T-helper 1 cell (primary cell): ENCODE measurements at places on chromosomes 7 and 10.

DNA sequence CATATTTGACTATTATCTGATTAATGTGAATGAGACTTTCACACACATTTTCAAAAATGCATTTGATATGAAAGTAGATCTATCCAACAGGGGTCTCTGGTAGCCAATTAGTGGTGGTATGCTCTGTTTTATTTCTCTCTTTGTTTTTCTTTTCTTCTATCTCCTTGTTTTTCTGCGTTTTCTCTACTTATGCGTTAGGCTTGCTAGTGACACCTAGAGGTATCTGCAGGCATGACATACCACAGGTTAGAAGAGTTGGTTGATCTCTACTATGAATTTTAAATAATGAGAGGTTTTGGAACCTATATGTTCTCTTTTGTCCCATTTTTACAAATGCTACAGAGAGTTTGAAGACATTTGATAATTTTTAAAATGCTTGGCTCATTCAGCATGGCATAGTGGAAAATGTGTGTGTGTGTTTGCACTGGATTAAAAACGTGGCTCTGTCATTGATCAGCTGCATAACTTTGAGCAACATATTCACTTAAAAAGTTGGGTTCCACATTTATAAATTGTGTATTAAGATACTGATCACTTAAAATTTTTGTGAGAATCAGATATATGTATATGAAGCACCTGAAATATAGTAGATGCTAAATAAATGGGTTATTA is 28.1 kb upstream of the PLXDC2 start:
- no peak for DNase-seq

DNA sequence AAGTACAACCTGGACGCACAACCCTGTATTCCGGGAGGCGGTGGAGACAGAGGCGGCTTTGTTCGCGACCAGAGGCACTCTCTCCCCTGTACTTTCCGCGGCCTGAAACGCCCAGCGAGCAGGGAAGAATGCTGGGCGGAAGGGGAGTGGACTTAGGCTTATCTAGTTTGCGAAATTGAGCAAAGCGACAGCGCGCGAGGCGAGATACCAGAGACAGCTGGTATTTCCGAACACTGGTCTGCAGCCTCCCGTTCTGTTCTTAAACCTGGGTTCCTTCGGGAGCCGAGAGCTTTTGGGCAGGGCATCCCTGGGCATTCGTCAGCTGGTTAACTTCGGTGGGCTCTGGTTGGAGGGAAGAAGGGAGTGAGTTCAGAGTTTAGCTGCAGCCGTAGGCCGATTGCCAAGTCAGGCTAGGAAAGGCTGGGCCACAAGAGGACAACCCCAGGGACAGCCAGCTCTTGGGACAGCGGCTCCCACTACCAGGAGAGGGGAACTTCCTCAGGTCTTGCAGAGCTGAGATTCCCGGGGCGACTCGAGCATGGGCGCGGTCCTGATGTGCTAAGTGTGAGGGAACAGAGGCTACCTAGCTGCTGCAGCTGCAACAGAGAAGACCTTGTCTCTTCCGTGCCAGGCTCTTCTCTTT is 3.9 kb downstream of the HMX3 start:
- DNase-seq: no peak

GRCh38 chr10:124603376-124604213 is 140.6 kb downstream of the FAM53B start:
- no peak for DNase-seq

GRCh38 chr10:110376021-110376766 is 71.5 kb upstream of the SMNDC1 start:
- no peak for DNase-seq

GRCh38 chr7:132930881-132931280 is 151.0 kb downstream of the CHCHD3 start:
- DNase-seq: no peak

- no peak for DNase-seq
Observed at GRCh38 chr7:117830422-117830954, 42.8 kb downstream of the CTTNBP2 start.

DNA sequence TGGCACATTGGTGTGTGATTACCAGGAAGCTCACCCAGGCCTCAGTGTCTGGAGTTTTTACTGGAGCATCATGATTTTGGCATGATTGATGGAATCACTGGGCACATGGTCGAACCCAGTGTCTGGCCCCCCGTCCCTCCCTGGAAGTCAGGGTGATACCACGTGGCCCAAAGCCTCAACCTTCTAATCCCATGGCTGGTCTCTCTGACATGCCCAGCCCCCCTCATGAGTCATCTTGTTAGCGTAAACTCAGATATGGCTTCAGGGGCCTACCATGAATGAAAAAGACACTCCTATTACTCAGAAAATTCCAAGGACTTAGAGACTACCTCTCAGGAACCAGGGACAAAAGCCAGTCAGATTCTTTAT is 109.3 kb downstream of the GRK5 start:
- no peak for DNase-seq

GRCh38 chr7:7773334-7774309 is 55.2 kb upstream of the RPA3 start:
- no peak for DNase-seq

- DNase-seq: no peak
Observed at GRCh38 chr10:70433581-70434280, 7.8 kb downstream of the NODAL start.

DNA sequence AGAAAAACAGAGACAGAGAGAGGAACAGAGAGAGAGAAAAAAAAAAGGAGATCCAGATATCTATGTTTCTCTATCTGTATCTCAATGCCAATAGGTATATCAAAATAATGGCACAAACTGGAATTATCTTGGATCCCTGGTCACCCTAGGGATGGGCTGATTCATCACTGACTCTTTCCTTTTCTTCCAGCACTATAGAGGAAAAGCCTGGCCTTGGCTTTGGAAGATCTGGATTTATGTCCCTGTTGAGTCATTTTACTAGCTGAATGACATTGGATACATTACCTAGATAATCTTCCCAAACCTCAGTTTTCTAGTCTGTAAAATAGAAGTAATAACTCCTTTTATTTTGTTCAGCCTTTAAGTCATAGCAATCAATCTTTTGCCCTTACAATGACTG is 152.8 kb upstream of the GDF10 start:
- DNase-seq: no peak

DNA sequence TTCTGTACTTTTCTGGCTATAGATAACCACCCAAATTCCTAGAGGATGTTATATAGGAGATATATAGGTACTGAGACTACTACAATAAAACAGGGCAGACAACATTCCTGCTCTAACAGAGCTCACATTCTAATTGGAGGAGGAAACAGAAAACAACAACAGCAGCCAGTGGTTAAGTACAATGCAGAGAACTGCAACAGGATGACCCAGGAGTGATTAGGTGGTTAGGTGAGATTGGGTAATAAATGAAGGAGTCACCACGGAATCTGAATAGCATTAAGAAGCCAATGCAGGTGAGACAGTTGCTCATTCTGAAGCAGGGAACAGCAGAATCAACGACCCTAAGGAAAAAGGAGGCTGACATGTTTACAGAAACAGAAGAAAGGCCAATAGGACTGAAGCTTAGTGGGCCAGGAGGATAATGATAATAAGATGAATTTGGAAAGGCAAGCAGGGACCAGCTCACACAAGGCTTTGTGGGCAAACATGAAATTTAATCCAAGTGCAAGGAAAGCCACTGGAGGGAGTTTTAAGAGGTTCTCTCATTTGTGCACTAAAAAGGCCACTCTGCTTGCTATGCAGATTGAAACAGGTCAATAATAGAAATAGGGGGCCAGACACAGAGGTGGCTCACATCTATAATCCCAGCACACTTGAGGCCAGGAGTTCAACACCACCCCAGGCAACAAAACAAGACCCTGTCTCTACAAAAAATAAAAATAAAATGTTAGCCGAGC is 16.9 kb upstream of the REEP3 start:
- no peak for DNase-seq

GRCh38 chr10:1020958-1021357 is 4.7 kb downstream of the IDI2 start:
- no peak for DNase-seq

DNA sequence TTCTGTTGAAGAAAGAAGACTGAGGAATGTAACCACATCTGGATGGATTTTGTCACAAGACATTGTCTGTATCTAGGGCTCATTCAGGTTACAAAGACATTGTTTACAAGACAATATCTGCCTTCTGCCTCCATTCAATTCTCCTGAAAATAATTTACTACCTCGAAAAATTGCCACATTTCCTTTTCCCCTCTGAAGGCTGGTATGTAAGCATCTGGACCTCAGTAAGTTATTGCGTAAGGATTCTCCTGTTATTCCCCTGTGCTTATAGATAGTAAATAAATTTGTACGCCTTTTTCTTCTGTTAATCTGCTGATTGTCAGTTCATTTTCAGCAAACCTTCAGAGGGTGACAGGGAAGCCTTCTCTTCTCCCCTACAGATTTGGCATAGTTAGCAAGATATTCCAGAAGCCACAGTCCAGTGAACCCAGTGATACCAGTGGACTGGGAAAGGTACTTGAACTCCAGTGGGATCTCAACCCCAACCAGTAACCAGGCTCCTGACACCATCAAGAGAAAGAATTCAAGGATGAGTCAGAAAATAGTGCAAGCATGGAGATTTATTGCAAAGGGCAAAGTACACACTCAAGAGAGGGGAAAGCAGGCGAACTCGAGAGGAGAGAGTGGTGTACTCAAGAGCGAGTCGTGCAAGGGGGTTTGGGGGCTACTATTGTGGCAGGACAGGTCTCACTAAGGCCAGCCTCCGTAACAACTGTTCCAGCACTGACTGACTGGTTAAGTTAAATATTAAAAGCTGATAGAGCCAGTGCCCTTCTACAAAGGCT is 706.9 kb upstream of the GHITM start:
- no peak for DNase-seq

- no peak for DNase-seq
Observed at GRCh38 chr7:46859963-46860475, 721.9 kb downstream of the TNS3 start.

- no peak for DNase-seq
Observed at GRCh38 chr7:42471573-42472174, 234.7 kb upstream of the GLI3 start.

DNA sequence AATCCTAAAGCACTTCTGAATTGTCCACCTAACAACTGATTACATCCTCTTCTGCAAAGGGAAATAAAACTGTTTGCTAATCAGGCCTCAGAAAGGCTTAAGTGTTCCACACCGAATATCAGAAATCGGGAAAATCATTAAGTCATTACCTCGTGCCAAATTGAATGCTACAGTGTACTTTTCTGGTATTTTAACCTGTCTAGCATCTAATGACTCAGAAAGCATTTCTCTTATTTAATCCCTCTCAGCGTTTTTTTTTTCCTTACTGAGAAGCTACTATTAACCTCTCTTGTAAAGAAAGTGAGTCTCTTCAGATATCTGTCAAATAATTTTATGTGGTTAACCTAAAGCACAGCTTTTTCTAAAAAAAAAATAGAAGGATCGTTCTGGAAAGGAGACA is 28.6 kb downstream of the VIM start:
- DNase-seq: no peak

GRCh38 chr10:51082857-51083256 is 8.6 kb downstream of the PRKG1 start:
- no peak for DNase-seq

DNA sequence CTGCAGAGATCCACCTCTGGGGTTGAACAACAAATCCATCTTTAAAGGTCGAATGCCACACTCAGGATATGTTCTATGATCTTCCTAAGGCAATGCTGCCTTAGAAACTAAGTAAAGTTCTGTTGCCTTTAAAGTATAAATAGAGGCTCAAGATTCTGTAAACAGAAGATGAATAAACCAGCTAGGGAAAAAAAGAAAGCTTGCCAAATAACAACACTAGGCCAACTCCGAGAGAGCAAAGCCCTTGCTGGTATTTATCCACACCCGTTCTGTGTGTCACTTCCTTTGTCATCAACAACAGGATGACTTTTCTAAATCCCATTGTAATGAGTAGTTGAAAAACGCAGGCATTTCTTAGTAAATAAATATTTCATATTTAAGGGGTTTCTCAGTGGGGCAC is 330.0 kb upstream of the GLI3 start:
- no peak for DNase-seq

- DNase-seq: no peak
Observed at GRCh38 chr7:44695756-44696155, 52.9 kb upstream of the ZMIZ2 start.

DNA sequence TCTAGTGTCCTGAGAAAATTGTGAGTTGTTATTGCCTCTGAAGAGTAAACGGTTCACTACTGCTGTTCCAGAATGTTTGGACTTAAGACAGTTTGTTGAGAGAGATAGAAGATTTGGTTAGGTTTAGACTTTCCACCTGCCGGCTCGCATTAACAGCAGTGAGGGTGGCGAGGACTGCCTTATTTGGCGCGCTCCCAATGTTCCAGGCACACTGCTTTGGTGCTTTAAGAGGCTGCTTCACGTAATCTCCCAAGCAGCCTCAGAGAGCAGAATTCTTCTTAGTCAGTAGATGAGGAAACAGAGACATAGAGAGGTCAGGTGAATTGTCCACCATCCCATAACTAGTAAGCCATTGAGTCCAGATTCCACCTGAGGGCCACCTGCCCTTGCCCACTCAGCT is 41.1 kb downstream of the GLRX3 start:
- DNase-seq: no peak

DNA sequence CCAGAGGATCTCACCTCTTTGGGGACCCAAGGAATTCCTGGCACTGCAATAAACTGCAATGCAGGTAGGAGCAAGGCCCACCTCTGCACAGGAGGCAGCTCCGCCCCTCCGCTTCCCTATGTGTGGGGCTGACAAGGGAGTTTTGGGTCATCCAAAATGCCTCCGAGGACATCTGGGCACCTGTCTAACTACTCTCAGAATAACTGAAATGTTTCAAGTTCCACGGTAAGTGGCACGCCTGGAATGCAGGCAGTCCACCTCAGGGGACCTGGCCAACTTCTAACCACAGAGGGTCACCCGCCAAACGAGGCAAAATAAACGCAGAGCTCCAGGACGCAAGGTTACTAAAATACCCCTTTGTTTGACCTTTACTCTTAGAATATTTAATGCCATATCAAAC is 102.5 kb downstream of the FGFR2 start:
- DNase-seq: no peak

DNA sequence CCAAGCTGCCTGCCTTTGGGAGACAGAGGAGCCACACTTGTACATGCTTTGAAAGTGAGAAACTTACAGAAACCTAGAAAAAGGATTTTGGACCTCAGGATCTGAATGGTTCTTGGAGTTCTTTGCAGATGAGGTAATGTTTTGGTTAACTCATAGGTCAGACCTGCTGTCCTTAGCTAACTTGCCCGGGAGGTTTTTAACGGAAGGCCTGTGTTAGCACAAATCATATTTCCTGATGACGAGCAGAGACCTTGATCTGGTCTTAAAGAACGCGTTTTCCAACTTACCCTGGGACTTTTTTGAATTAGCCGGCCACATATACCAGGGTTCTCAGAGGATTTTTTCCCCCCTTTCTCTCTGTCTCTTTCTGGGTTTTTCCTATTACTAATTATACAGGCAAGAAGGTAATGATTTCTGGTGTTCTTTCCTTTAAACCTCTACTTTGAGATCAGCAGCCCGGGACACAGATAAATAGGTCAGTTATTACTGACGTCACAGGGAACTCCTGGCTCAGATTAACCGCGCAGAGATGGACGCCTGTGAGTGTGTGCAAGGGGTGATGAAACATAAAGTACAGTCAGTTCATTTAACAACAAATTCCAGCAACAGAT is 101.7 kb upstream of the KLF6 start:
- DNase-seq: no peak

GRCh38 chr7:24637021-24637420 is 63.8 kb downstream of the PALS2 start:
- DNase-seq: no peak
